PC-3 (cell line): ENCODE measurements at places on chromosomes 13 and 19. TPM values are rescaled to one million over a fixed set of nuclear protein-coding genes. Genes with fewer than 3 reads are reported as not detected.

DNA sequence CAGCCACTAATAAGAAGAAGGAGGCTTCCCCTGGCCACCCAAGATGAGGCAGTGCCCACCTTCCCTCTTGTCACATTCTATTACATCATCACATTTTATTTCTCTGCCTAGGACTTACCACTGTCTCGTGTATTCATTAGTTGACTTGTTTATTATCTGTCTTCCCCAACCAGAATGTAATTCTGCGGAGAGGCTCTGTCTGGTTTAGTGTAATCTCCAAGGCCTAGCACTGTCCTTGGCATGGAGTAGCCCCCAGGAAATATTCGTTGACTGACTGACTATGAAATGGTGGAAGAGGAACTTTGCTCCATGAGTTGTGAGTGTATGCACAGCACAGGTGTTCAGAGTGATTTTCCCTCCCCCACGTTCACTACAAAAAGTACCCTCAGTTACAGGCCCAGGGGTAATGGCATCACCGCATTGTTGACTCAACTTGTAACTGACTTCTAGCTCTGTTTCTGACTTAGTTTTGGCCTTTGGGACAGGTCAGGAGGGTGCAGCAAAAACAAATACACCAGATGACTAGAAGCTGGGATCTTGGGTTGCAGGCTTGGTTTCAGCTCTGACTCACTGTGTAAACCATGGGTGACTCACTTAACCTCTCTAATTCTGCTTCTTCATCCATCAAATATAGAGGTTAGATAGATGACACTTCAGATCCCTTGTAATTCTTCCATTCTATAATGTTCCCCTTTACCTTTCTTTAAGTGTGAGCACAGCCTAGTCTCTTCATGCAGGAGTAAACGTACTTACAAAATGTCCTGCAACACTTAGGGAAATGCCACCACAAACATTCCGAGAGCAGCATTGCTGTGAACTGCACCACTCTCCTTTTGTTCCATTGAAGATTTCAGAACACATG is 229.7 kb downstream of the KCNRG start:
- peak; percentile 90 for DNase-seq

DNA sequence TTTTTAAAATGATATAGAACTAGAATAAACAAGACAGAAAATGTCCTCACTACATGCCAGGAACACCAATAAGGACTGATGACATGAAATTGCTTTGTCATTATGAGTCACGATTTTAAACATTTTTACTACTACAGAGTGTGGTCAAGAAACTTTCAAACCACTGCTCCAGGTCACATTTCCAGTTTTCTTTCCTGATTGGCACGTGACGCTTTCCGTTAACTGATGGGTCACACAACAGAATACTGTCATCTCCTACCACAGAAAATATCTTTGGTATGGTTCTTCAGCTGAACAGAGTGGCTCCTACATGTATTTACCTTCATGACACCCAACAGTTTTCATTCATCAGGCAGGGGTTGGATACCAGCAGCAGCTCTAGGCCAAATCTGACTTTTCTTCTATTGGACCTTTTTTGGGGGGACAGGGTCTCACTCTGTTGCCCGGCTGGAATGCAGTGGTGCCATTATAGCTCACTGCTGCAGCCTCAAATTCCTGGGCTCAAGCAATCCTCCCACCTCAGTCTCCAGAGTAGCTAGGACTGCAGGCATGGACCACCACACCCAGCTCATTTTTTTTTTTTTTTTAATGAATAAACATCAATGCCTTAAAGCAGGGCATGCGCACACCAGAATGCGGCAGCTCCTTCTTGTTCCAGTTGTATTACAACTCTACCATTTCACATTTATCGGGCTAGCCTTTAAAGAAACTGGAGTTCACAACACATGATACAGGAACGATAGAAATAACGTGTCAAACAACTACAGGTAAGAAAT is 147.4 kb downstream of the RNF17 start:
- DNase-seq = peak; percentile 91

- DNase-seq = peak; percentile 58
These were observed 27.6 kb downstream of the MYO9B start for GRCh38 chr19:17103177-17103576.

DNA sequence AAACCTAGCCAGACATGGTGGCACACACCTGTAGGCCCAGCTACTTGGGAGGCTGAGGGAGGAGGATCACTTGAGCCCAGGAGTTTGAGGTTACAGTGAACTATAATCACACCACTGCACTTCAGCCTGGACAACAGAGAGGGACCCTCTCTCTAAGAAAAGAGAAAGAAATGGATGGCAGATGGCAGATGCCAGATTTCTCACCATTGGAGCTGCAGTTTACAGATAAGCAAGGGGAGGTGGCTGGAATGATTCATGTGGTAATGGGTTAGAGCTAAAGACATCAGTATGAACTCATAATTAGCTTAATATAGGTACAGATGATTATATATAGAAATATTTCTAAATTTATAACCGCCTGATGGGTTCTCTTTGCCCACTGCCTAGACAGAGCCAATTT is 80.1 kb upstream of the IPO5 start:
- DNase-seq = no peak

- no peak for DNase-seq
These were observed 120.1 kb downstream of the RGCC start for GRCh38 chr13:41577436-41577835.

DNA sequence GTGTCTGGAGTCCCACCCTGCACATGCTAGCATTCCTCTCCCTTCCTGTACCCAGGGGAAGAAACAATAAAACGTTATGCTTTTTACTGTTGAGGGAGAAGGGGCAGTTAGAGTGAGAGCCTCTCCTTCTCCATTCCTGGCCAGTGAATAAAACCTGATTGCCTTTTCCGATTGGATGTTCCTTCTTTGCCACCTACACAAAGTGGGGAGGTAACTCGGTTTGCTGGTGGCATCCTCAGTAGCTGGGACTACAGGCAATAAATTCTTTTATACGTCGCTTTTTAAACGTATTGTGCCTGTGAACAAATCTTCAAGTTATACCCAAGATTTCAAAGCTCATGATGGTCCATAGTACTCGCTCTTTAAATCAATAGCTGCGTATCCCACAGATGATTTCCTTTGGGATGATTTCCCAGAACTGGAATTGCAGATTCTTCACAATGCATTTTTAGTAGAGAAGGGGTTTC is 660 bp upstream of the MVB12A start:
- DNase-seq = no peak

DNA sequence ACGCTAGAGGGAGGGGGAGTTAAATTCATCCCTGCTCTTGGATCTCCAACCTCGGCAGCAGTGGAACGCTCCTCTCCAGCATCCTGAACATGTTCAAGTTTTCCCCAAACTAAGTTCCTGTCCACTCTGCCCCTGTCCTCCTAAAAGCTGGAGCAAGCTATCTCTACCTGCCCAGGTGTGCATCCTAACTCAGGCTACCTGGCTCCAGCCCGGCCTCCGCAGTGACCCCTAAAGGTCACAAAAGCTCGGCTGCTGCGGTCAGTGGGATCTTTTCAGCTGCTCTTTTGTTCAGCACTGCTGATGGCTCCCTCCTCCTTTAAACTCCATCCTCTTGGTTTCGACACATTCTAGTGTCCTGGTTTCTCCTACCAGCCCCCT is 1.4 kb downstream of the DCUN1D2 start:
- peak; percentile 3 for DNase-seq

DNA sequence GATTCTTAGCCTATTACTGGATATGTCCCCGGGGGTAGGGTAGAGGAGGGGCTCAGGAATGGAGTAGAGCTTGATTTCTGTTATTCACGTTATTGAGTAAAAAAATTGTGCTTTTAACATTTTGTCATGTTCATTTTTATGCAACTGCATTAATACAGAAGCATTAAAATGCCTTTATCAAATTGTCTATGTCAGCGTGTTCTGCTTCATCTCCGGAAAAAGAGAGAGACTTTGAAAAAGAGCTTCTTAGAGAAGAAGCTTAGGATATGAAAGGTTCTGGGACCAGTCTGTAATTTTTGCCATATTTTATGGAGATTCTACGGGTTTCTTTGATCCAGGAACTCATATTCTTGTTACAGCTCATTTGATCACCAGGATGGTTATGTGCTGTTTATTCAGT is 82.0 kb downstream of the SLC10A2 start:
- DNase-seq = no peak

CBLC gene
- total RNA-seq = 25.4 and 26.4 TPM in 2 replicates

C5AR1 gene
- not detected in 2 replicates for total RNA-seq

F10 gene
- not detected in 2 replicates for total RNA-seq

TYROBP gene
- not detected in 2 replicates for total RNA-seq

PGLYRP2 gene
- total RNA-seq = not detected in 2 replicates
